ENCODE measurements at places on chromosomes 13 and 19. TPM values are rescaled to one million over a fixed set of nuclear protein-coding genes. Genes with fewer than 3 reads are reported as not detected.

The THSD1 gene
- 3.1 TPM for total RNA-seq

- no peak for DNase-seq
Observed at GRCh38 chr13:66509175-66509574, 721.0 kb downstream of the PCDH9 start.

GRCh38 chr13:75637181-75637750 lies 1.1 kb downstream of the LMO7 start:
- no peak for DNase-seq

The ZNF536 gene
- total RNA-seq = not detected

GRCh38 chr19:16951529-16951928 lies 62.7 kb downstream of the F2RL3 start:
- DNase-seq = peak; percentile 73

The WDR87 gene
- not detected for total RNA-seq

The VSTM2B gene
- not detected for total RNA-seq

The RTBDN gene
- total RNA-seq = not detected

The PEG3 gene
- not detected for total RNA-seq

GRCh38 chr13:110419381-110419791 lies 112.3 kb downstream of the COL4A2 start:
- no peak for DNase-seq

The RNF225 gene
- not detected for total RNA-seq

DNA sequence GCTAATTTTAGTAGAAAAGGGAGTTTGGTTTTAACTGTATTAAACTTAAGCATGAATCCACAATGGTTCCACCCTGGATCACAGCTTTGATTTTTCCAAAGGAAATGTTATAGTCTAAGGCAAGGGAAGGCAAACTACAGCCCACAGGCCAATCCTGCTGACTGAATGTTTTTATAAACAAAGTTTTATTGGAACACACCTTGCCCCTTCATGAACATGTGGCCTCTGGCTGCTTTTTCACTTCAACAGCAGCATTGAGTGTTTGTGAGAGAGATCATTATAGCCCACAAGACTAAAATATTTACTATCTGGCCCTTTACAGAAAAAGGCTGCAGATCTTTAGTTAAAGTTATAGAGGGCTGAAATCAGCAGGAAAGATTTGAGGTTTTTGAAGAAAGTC lies 198.7 kb downstream of the IRS2 start:
- no peak for DNase-seq

DNA sequence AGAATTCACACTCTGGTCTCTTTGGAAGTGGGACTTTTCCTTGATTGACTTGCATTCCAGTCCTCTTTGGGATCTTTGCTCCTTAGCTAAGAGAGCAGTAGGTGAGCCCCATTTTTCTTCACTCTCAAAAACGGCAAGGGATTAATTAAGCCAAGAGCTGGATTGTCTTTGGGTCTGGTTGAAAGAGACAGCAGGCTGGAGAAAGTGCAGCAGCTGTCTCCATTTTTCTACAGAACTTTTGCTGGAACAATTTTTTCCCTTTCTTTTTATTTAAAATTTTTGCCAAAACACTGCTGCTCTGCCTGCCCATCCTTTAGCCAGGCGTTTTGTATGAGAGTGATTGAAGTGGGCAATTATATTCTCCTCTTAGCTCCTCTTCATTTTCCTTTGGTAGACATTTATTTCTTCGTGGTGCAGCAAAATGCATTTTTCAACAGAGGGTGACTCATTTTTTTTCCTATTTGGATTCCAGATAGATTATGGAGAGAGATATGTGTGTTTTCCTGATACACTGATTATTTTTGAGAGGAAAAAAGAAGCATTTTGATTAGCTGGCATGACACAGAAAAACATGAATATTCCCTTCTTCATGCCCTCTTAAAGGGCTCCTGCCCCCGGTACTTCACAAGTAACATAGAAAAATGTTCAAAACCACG lies 371.2 kb upstream of the NBEA start:
- no peak for DNase-seq

The C13orf46 gene
- 2.4 TPM for total RNA-seq

The TGFBR3L gene
- 2.6 TPM for total RNA-seq

The GJB6 gene
- total RNA-seq = not detected

DNA sequence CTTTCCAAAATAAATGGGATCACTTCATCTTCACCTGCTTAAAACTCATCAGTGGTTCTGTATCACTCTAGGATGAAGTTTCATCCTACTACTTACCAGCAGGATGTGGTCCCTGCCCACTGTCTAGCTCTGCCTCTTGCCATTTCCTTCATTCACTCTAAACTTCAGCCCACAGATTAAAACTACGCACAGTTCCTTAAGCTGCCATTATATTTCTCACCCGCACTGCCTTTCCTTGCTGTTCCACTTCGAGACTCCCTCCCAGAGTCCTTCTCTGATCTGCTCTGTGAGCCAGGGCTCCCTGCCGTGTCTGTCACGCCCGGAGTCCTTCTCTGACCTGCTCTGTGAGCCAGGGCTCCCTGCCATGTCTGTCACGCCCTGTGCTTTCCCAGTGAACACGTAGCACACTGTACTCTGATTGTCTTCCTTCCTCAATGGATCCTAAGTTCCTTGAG lies 52.0 kb upstream of the NPAS1 start:
- DNase-seq = no peak

DNA sequence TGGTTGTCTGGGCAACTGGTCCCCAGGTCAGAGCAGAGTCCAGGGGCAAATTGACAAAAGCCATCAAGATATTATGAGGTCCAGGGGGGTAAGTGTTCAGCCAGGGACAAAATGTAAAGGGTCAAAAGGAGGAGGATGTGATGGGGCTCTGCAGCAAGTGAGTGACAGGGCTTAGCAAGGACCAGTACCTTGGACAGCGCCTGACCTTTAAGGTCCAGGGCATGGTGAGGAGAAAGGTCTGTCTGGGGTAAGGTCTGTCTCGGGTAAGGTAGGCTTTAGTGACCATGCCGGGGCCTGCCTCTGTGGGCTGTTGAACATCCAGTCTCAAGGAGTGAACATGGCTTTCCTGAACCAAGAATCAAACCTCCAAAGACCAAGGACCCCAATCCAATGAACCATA lies 6.3 kb upstream of the ZNF358 start:
- no peak for DNase-seq

DNA sequence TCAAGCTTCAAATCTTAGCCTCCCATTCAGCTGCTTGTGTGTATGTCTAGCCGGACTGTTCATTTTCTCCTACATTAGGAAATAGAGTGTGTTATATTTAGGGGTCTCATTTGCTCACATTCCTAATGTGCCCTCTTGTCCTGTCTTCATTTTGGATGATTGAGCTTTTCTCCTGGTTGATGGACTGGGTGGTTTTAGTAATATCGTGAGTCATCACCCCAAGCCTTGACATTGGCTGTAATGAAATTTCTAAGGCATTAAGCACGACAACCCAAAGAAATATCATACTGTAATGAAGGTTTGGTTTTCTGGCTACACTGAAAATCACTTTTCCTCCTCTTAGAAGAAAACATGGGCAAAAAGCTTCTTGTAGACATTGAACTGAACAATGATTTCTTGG lies 110.7 kb upstream of the WASF3 start:
- no peak for DNase-seq

The URAD gene
- not detected for total RNA-seq

GRCh38 chr19:13068085-13068846 lies 34.4 kb downstream of the LYL1 start:
- DNase-seq = no peak

- DNase-seq = no peak
Observed at GRCh38 chr19:51342631-51343569, 961 bp upstream of the VSIG10L start.

The TMEM86B gene
- 3.2 TPM for total RNA-seq

DNA sequence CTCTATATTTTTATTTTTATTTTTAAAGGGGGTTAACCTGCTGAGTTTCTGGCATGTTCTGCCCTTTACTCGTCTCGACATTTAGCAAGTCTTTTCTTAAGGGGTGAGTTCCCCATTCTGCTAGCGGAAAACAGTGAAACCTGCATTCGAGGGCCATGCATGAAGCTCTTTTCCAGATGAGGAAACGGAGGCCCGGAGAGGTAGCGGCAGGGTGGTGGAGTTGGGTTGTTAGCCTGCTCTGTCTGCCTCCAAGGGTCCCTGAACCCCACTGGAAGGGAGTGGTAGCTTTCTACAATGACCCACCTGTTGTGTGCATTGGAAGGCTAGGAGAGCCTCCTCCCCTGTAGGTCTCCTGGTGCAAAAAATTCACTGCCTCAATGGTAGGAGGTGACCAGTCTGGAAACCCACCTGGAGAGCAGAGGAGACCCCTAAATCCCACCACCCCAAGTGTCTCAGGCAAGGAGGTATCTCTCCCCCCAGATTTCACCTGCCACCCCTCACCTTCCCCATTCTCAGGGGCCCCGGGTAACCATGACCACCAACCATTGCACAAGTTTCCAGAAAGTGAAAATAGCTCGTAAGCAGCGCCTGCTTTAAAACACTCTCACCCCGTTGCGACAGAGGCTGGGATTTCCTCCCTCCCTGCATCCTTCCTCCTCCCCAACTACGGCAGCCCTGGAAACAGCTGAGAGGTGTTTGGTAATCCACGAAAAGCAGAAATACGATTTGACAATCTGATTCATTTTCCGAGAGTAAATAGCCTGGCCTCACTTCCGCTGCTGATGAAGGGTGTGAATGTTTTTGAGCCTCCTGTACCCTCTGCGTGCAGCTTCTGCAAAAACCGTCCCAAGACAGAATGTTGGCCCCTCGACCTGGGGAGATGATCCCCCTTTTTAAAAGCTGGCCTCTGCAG lies 3.5 kb downstream of the KLF2 start:
- no peak for DNase-seq
